ENCODE measurements at places on chromosomes 4 and X.

- DNase-seq: no peak
Observed at GRCh38 chrX:37813570-37813969, 33.7 kb downstream of the CYBB start.

- no peak for DNase-seq
Observed at GRCh38 chr4:177632481-177632880, 190.2 kb upstream of the AGA start.

- no peak for DNase-seq
Observed at GRCh38 chr4:165111906-165112367, 723 bp downstream of the TMEM192 start.

- peak; percentile 38 for DNase-seq
Observed at GRCh38 chrX:136608295-136608933, 39.5 kb upstream of the CD40LG start.

- DNase-seq: no peak
Observed at GRCh38 chr4:99759988-99760387, 56.6 kb upstream of the DAPP1 start.

DNA sequence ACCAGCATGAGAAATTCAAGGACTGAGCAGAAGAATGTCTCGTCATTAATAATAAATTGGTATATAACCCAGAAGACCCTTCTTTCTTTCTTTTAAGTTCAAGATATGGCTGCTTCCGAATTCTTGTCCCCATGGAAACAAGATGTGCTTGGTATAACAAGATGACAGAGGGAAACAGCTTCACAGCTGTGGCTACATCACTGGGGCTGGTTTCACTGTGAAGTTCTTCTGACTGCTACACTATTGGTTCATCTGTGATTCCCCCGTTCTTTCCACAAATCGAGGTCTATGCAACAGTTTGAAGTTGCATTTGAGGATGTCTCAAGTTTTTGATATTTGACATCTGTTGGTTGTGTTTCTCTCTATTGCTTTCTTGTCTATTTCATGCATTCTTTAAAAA is 12.3 kb upstream of the DTHD1 start:
- no peak for DNase-seq

DNA sequence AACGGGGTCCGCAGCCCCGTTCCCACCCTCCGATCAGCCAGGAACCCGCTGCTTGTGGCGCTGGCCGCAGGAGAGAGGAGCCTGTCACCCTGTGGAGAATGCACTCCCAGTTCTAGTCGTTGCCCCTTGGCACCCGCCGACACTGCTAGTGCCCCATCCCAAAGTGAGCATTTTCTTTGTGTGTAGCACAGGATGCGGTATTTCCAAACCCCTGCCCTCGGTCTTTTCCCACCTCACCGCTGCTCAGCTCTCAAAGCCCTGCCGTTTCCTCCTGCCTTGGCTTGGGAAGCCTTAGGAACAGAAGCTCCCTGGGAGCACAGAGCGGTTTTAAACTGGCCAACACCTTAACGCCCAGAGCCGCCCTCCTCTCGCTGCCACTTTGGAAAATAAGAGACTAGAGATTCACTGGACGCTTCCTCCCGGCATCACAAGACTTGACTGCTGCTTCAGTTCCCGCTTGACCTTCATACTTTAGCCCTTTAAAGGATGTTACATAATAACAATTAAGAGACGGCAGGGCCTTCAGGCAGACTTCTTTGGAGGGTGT is 772 bp downstream of the CYP4V2 start:
- DNase-seq: peak; percentile 35

GRCh38 chrX:27915617-27916016 is 65.6 kb downstream of the DCAF8L1 start:
- no peak for DNase-seq

GRCh38 chr4:145945431-145946155 is 7.0 kb upstream of the ZNF827 start:
- DNase-seq: no peak

DNA sequence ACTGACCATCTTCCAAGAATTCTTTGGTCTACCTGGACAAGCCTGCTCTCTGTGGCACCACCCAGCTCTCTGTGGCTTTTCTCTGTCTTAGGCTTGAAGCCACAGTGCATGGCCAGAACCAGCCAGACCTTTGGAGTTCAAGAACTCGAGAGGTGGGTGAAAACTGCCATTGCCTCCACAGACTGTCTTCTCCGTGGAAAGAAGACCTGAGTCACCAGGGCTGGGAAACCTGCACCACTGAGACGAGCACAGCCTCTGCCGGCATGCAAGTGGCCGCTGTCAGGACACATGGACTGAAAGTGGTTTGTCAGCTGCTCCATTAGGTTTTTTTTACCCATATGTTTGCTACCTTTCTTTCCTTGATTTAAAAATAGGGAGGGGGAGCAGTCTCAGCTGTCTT is 74.5 kb downstream of the MGST2 start:
- peak; percentile 35 for DNase-seq

DNA sequence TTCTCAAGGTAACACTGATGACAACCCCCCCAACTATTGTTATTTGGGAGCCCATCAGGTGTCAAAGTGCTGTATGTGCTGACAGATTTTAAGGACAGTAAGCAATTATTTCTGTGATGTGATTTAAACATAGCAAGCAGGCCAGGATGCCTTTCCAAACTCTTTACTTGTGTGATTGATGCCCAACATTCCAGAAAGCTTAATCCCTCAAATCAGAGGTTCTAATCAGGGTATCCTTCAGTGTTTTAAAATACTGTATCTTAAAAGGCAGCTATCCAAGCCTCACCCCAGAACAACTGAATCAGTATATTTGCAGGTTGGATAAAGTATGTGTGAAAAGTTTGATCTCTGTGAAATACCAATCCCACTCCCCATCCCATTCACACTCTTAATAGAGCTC is 119.7 kb downstream of the GASK1B start:
- DNase-seq: no peak

DNA sequence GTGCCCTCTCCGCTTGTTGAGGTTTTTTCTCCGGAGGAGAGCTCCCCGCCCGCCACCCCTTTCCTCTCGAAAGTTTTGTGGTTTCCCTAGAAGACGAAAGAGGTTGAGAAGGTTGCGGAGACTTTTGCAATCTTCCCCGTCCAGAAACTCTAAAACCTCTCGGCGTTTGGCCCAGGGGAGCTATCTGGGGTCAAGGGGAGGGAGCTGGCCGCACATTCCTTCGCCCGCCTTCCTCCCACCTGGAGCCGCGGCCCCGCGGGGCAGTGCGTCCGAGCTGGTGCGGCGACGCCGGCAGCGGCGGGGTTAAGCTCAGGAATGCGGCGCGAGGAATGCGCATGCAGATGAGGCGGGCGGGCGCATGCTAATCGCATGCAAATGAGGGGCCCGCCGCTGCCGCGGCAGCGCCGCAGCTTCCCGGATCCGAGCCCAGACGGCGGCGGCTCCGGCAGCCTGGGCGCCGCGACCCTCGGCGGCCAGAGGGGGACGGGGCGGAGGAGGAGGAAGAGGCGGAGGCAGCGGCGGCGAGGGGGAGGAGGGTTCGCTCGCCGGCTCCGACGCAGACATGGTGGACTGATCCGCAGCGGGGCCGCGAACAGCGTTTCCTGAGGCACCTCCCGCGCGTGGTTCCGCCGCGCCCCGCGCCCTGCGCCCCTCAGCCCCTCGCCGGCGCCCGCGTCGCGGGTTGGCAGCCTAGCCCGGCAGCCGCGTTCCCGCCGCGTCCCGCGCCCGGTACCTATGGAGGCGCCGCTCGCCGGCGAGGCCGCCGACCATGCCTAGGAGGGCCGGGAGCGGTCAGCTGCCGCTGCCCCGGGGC is at the start of gene WWC2:
Gene WWC2 (plus strand): TSS at position 535 of the 814 bp plus-strand sequence. CDS start 235 bp downstream, at position 770.
- DNase-seq: peak; percentile 92

GRCh38 chr4:28772066-28772465 is 1911.4 kb downstream of the STIM2 start:
- DNase-seq: no peak

- DNase-seq: no peak
Observed at GRCh38 chr4:103002551-103002950, 17.0 kb downstream of the SLC9B1 start.

DNA sequence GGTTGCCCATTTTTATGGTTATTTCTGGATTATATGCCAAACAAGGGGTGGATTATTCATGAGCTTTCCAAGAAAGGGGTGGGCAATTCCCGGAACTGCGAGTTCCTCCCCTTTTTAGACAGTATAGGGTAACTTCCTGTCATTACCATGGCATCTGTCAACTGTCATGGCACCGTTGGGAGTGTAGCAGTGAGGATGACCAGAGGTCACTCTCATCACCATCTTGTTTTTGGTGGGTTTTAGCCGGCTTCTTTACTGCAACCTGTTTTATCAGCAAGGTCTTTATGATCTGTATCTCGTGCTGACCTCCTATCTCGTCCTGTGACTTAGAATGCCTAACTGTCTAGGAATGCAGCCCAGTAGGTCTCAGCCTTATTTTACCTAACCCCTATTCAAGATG is 57.6 kb downstream of the SH3KBP1 start:
- DNase-seq: no peak

DNA sequence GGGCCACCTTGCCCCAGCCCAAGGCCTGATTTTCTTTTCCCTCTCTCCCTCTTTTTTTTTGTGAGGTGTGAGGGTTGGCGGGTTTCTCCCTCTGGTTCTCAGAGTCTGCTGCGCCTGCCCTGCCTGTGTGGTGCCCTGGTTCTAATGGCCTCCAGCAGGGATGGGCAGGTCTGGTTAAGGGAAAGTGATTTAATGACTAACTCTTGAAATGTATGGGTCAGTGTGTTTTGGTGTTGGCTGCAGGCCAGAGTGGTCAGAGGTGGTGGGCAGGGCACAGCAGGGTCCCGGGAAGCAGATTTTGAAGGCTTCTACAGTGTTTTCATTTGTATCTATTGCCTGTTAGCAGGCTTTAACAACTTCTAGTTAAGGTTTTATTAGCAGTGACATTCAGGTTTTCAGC is 39.0 kb downstream of the JADE1 start:
- no peak for DNase-seq

GRCh38 chr4:85869181-85869580 is 394.2 kb downstream of the ARHGAP24 start:
- peak; percentile 25 for DNase-seq

DNA sequence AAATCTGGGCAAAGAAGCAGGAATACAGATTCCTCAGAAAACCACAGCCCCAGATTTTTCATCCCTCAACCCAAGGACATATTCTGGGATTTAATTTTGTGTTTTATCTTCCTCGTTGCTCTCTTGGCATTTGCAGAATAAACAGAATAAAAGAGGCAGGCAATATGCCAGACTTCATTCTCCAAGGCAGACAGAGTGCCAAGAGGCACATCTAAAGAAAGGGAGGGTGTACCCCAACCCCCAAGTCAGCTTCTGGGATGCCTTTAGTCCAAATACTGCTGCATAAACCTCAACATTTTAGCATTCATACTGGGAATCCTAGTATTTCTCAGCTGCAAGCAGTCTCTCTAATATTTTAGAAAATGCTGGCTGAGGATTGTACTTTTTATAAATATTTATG is 629.2 kb downstream of the KLHL13 start:
- no peak for DNase-seq

DNA sequence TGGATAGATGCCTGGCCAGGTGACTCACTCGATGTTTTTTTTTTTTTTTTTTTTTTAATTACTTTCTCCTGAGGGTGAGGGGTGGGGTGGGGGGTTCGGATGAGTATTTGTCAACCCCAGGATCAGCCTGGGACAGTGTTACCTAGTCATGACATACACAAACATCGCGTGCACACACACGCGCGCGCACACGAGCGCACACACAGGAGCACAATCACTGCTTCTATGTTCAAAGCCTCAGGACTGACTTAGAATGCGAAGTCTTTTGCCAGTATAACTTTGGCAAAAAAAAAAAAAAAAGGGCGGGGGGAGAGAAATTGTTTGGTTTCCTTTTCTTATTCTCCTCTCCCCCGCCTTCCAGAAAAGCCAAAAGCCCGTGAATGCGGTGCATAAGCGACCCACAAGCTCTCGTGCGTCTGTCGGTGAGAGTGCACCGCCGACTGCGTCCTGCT is 115.0 kb upstream of the TEX13C start:
- no peak for DNase-seq

DNA sequence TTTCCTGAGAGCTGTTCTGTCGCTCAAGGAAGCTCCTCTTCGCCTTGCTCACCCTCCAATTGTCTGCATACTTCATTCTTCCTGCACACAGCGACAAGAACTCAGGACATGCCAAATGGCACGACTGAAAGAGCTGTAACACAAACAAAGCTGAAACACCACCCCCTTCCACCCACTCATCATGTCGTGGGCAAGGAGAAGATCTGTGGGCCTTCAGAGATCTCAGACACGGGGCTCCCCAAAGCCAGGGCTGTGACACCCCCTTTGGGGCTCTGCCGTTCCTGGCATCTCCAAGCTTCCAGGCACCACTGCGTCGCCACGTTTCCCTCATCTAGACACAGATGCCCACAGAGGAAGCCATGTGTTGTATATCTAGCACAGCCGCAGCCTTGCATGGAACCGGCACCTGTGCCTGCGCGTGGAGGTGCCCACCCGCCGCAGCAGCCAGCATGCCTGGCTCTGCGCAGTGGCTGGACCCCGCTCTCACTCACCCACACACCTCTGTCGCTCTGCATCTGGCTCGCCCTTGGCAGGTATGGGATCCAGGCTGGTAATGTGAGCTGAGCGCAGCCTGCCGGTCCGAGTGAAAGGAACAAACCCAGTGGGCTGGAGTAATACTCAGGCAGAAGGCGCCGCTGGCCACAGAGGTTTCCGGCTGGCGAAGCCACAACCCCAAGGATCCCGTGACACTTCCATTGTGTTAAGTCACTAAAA is 676.4 kb upstream of the INTU start:
- no peak for DNase-seq

DNA sequence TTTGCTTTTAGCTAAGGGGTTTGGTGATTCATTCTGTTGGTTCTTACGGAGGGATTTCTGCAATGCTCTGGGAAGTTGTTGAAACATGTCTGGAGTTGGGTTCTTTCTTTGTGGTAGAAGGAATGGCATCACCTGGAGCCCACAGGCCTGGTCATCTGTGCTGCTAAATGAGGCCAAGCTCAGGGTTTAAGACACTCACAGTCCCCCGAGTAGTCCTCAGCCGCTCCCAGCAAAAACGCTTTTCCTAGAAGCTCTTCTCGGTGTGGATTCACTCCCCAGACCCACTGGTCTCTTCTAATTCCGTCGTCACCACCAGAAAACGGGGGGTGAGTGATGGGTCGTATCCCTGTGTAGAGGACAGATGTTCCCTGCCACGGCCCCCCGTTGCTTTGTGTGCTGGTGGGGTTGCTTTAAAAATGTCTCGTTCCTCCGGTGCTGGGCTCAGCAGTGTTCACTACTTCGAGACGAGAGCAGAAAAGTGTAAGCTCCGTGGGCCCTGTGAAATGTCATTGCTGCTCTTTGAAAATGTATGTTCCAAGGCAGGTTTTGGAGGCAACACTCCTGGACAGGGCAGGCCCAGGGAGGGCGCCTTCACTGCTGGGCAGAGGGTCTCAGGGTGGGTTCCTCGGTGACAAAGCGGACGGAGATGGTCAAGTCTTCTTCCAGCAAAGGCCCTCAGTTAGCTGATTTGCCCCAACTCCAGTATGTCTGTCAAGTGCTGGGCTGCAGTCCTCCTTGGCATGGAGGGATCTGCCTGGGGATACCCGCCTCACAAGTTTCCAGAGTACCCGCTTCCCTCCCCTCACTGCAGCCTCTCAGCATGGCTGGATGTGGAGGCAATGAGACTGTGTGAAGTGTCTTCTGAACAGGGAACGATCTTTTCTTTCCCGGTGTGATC is 37.3 kb downstream of the PSAPL1 start:
- DNase-seq: no peak

GRCh38 chr4:38687571-38688011 is 23.6 kb downstream of the KLF3 start:
- no peak for DNase-seq

GRCh38 chrX:15790769-15791290 is 546 bp downstream of the ZRSR2 start:
- DNase-seq: no peak
